ENCODE measurements at places on chromosomes 7 and 10.

- no peak for DNase-seq
Measured at GRCh38 chr7:26425655-26426054, 134.0 kb downstream of the SNX10 start.

DNA sequence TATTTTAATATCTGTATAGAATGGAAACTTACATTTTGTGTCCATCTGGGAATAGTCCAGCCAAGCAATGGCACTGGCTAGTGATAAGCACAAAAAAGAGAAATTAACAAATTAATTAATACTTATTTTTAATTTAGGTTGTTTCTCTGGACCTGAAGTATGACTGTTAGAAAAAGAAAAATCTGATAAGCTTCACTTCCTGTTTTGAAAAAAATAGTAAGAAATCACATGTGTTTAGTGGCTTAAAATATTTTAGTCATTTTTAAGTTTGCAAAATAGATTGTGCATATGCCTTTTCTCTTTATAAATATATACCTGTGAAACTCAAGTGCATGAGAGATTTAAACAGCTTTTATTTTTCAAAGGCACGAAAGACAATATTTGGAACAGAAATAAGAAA is 50.1 kb upstream of the CREB5 start:
- DNase-seq: no peak

GRCh38 chr10:71845410-71846405 is 5.3 kb downstream of the PSAP start:
- DNase-seq: no peak

GRCh38 chr7:139825666-139826290 is 3.3 kb upstream of the TBXAS1 start:
- no peak for DNase-seq

- no peak for DNase-seq
Measured at GRCh38 chr7:17560966-17561365, 262.5 kb downstream of the AHR start.

- DNase-seq: no peak
Measured at GRCh38 chr7:132533916-132534315, 42.4 kb downstream of the PLXNA4 start.

DNA sequence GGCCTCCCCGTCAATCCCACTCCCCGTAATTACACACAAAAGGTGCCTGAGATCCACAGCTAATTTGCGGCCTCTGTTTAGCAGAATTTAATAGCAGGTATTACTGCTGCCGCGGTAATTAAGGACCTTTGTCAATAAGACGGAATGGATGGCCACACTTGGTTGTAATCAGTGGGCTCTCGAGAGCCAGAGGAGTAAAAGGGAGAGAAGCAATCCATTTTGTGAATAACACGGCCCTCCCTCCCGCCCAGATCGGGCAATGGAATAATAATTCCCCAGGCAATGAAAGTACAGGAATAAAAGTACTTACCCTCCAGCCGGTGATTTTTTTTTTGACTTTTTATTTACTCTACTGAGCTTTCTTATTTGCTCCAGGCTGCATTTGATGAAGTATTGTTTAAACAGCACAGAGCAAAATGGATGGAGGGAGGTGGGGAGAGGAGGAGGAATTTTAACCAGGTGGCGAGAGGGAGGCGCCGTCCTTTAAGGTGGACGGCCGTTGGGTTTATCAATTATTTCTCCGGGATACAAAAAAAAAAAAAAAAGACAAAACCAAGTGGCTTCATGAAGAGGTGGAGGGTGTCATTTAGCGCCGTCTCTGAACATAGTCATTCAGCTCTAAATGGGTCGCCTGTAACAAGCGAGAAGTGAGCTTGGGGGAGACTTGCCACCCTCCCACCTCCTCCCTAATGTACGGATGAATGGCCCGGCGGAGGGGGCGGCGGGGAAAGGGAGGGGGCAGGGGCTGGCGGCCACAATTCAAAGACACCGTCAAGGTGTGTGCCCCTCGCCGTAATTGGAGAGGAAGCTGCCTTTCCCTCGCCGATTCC is 120.3 kb downstream of the BUB3 start:
- DNase-seq: no peak

DNA sequence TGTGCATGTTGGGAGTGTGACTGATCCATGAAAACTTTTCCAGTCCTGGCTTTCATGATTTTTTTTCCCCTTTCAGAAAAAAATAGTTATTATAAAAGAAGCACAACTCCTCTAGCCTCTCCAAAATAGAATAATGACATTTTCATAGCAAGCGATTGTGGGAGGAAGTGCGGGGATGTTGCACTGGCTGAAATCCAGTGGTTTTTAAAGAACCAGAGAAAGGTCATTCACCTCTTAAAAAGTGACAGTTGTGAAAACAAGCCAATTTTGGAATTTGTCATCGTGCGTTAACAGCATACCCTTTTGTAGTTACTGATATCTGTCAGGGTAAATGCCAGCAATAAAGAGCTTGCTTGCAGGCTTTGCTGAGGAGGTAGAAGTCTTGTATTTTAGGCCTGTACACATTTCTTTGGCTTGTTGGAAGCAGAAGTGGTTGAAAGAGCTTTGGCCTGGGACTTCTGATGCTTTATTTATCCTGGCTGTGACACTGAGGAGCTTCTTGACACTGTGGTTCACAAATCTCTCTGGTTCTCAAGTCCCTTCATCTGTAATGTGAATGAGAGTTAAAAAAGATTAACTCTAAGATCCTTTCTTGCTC is 545.9 kb downstream of the REEP3 start:
- DNase-seq: no peak

DNA sequence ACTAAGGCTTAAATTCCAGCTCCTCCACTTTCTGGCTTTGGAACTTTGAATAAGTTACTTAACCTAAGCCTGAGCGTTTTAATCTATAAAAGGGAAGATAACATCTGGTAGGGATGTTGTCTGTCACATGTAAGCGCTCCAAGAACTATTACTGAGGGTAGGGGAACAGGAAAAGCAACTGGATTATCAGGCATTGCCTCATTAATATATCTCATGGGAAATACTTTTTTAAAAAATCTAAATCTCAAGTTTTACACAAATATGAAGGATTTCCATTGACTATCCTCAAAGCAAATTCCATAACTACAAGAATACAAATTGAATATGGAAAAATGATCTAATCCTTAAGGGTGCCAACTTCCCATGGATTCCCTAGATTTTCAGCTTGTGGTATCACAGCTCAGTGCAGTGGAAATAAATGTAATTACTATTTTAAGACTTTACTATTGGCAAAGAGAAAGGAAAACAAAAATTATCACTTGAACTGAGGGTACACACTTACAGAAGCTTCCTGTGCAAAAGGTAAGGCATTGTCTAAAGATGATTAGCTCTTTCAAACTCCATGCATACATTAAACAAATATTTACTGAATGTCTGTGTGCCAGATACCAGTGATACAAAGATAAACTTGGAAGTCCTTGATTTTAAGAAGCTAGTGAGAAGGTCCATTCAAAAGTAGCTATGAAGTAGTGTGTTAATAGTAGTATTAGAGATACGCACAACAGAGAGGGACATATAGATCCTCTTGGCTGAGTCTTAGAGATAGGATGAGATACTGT is 38.4 kb downstream of the NT5C2 start:
- DNase-seq: no peak

GRCh38 chr7:7276161-7276560 is 93.8 kb downstream of the C1GALT1 start:
- DNase-seq: no peak

GRCh38 chr10:132691711-132692153 is 94.2 kb downstream of the NKX6-2 start:
- DNase-seq: no peak
